Stimulated activated CD8-positive, alpha-beta memory T cell treated with anti-CD3 and anti-CD28 coated beads, Interleukin-7, amount 100 ng/mL, for 24 hours (primary cell): ENCODE measurements at places on chromosomes 1 and 21.

- no peak for DNase-seq
These were observed 8.0 kb downstream of the PHLDA3 start for GRCh38 chr1:201460814-201461644.

DNA sequence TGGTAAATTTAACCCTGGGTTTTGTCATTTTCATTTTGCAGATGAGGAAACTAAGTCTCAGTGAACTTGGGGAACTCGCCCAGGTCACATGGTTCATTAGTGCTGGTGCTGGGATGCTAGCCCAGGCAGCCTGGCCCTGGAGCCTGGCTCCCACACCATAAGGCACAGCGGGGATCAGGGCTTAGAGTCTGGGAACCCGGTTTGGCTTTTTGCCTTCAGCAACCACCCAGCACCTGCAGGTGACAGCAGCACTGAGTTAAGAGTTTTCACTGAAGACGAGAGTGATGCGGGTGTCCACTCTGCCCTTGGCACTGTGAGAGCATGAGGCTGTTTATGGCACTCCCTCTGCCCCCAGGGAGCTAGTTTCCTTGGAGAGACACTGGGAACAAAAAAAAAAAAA is 18.4 kb upstream of the CD101 start:
- DNase-seq = no peak

GRCh38 chr21:45333583-45334121 is 46.0 kb upstream of the POFUT2 start:
- no peak for DNase-seq

- DNase-seq = no peak
These were observed 38.8 kb downstream of the ARID1A start for GRCh38 chr1:26734501-26735058.

DNA sequence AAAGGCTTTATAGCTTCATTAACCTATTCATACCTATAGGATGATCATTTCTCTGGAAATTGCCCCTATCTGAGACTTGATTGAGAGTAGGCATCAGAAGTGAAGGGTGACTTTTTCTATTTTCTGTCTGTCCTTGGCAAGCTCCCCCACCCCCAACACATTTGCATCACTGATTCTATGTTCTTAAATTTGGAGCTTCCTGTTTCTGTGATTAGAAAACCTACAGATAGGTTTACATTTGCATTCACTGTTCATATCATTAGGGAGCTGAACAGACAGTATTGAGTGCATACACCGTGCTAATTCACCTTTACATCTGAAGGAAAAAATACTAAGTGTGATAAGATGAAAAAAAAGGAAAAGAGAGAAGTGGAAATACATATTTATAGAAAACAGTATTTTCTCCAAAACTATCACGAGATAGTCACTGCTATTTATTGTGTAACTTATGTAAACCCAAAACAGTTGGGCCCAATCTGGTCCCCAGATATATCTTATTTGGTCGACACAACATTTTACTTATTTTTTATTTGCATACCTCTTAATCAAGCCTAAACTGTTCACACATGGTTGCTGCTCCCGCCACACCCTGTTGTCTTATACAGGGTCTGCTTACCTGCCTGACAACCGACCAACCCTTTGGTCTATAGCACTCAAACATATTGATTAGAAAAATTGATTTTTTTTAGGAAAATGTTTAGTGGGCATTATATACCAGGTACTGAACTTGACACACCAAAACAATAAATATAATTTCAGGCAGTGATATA is 218.8 kb downstream of the NTNG1 start:
- no peak for DNase-seq

GRCh38 chr1:12496154-12496961 is 121.7 kb downstream of the DHRS3 start:
- no peak for DNase-seq

- no peak for DNase-seq
These were observed 2.1 kb upstream of the S100A2 start for GRCh38 chr1:153567621-153568366.

- DNase-seq = no peak
These were observed 60.3 kb upstream of the SLC45A1 start for GRCh38 chr1:8257621-8258020.

- DNase-seq = no peak
These were observed 13.9 kb upstream of the CD2 start for GRCh38 chr1:116740296-116740695.

- DNase-seq = no peak
These were observed 461.2 kb downstream of the SETD4 start for GRCh38 chr21:35599164-35599563.

- DNase-seq = no peak
These were observed 165.3 kb downstream of the SDCCAG8 start for GRCh38 chr1:243420946-243421685.

GRCh38 chr1:113456967-113457366 is 66.7 kb downstream of the MAGI3 start:
- no peak for DNase-seq

- no peak for DNase-seq
These were observed 14.7 kb downstream of the CSF1 start for GRCh38 chr1:109925159-109925990.
